Neuronal stem cell (in vitro differentiated cells): ENCODE measurements at places on chromosomes 3 and 15.

DNA sequence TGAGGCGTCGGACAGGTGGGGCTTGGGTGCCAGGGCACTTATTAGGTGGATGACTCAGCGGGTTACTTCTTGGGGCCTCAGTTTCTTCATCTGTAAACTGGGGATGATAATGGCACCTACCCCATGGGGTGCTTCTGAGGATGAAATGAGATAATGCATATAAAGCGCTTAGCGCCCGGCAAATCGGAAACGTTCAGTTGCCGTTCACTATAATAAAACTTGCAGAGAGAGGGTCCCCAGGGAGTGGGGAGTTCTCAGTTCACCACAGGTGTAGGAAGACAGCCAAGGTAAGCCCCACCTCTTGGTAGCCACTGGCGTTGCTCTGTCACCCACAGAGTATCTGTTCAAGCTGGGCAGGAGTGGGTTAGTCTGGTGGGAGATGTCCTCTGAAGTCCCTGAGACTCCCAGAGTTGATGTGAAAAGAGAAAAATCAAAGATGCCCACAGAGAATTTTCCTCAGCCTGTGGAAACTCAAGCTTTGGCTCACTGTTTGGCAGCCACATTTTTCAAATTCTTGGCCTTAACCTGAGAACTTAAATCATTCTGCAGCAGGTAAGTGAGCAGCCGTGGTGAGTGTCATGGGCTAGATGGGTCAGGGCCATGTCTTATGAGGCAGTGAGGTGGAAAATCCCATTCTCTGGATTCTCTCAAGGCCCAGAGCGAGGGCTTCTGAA lies 221.5 kb upstream of the BHLHE40 start:
- no peak overlapping the region for H3K27ac ChIP-seq
- no peak for DNase-seq
- no peaks in the 10 kb centered on the region for H3K36me3 ChIP-seq

GRCh38 chr15:31252171-31252785 lies 74.4 kb upstream of the KLF13 start:
- H3K27ac ChIP-seq: no peak overlapping the region
- DNase-seq: no peak
- peaks cover 2% of the 10 kb centered on the region for H3K27me3 ChIP-seq
- no peaks in the 10 kb centered on the region for H3K4me1 ChIP-seq

- no peaks in the 10 kb centered on the region for H3K36me3 ChIP-seq
- no peak overlapping the region for H3K4me3 ChIP-seq
- no peak for DNase-seq
- no peak overlapping the region for H3K27ac ChIP-seq
Measured at GRCh38 chr3:50657816-50658215, 16.9 kb upstream of the DOCK3 start.

DNA sequence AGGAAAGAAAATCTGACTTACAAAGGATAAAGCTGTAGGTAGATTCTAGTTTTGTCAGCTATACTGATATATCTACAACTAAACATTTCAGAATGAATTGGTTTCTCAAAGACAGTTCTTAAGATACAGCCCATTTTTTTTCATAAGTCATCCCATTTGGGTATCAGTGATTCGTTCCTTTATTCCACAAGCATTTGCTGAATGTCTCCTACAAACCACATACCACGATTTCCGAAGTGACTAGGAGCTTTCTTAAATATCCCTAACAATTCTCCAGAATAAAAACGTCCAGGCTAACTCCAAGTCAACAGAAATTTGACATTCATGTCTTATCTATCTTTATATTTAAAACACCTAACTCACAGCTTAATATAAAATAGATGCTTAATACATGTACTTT lies 59.8 kb downstream of the TP53BP1 start:
- H3K36me3 ChIP-seq: peaks cover 18% of the 10 kb centered on the region
- H3K4me1 ChIP-seq: no peaks in the 10 kb centered on the region
- H3K27ac ChIP-seq: no peak overlapping the region
